ENCODE measurements at places on chromosomes 2 and 18. TPM values are rescaled to one million over a fixed set of nuclear protein-coding genes. Genes with fewer than 3 reads are reported as not detected.

Gene SNED1
- 13.7 TPM for total RNA-seq

Gene ATF2
- 20.0 TPM for total RNA-seq

- H3K4me1 ChIP-seq, result no peaks in the 10 kb centered on the region
- no peak for DNase-seq
- H3K27ac ChIP-seq, result no peak overlapping the region
- H3K4me3 ChIP-seq, result no peak overlapping the region
- H3K36me3 ChIP-seq, result no peaks in the 10 kb centered on the region
Measured at GRCh38 chr2:205427112-205427511, 255.2 kb upstream of the NRP2 start.

- no peaks in the 10 kb centered on the region for H3K27me3 ChIP-seq
- peaks cover 5% of the 10 kb centered on the region for H3K4me1 ChIP-seq
- H3K36me3 ChIP-seq, result no peaks in the 10 kb centered on the region
- DNase-seq, result no peak
Measured at GRCh38 chr2:233063269-233063975, 3.3 kb downstream of the INPP5D start.

GRCh38 chr18:24584813-24585212 lies 124.4 kb downstream of the HRH4 start:
- no peak overlapping the region for H3K4me3 ChIP-seq
- no peaks in the 10 kb centered on the region for H3K4me1 ChIP-seq
- no peaks in the 10 kb centered on the region for H3K27me3 ChIP-seq
- no peak overlapping the region for H3K27ac ChIP-seq

DNA sequence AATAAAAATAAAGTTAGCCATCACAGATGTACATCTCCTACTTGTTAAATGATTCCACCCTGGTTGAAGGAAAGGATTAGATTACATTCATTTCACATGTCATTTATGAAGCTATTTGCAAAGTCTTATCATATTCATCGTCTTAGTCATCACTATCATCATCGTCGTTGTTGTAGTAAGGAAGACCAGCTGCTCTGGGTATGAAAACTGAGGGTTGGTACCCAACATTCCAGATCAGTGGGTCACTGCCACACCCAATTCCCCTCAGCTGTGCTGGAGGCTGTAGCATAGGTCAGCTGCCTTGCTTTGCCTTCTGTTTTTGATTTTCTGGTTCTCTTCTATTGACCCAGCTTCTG lies 20.9 kb upstream of the CCBE1 start:
- no peaks in the 10 kb centered on the region for H3K36me3 ChIP-seq
- DNase-seq, result no peak
- no peak overlapping the region for H3K27ac ChIP-seq
- no peaks in the 10 kb centered on the region for H3K27me3 ChIP-seq

- H3K4me3 ChIP-seq, result no peak overlapping the region
- DNase-seq, result no peak
- H3K4me1 ChIP-seq, result no peaks in the 10 kb centered on the region
- no peak overlapping the region for H3K27ac ChIP-seq
- H3K27me3 ChIP-seq, result no peaks in the 10 kb centered on the region
- H3K36me3 ChIP-seq, result no peaks in the 10 kb centered on the region
Measured at GRCh38 chr2:133365117-133365516, 203.1 kb downstream of the NCKAP5 start.

DNA sequence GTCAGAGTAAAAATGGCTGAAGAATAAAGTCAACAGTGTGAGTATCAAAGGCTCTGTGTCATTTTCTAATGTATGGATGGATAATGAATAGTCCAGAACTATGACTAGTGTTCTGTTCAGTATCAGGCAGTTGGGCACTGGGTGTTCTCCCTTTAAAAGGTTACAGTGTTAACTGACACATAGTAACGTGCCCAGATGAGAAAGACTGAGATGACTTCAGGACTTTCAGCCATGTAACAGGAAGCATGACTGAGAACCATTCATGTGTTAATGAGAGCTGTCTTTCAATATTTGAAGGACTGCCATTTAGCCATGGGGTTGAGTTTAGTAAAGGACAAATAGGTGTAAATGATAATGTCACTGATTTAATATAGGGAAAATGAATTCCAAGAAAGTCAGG lies 187.1 kb downstream of the GULP1 start:
- no peak for DNase-seq
- no peak overlapping the region for H3K27ac ChIP-seq
- no peaks in the 10 kb centered on the region for H3K36me3 ChIP-seq

DNA sequence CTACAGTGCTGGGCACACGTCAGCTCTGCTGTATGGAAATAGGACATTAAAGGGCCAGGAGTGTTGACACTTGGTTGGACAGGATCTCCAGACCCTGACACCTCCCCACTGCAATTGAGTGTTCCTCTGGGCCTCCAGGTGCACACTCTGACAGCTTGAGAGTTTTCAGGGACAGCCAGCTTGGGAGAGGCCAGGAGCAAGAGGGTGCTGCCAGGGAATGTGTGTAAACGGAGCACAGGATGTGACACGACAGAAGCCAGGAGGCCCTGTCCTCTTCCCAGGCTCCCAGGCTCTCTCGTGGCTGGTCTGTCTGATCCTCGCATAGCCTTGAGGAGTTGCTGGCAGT lies 318.1 kb upstream of the HS6ST1 start:
- no peak overlapping the region for H3K27ac ChIP-seq
- H3K4me3 ChIP-seq, result no peak overlapping the region
- DNase-seq, result no peak
- H3K4me1 ChIP-seq, result no peaks in the 10 kb centered on the region
- no peaks in the 10 kb centered on the region for H3K36me3 ChIP-seq

- no peaks in the 10 kb centered on the region for H3K36me3 ChIP-seq
- DNase-seq, result no peak
- peak overlapping the region; percentile 30 for H3K27ac ChIP-seq
- H3K4me3 ChIP-seq, result no peak overlapping the region
- peaks cover 15% of the 10 kb centered on the region for H3K4me1 ChIP-seq
Measured at GRCh38 chr2:176493226-176493825, 224.1 kb downstream of the MTX2 start.

DNA sequence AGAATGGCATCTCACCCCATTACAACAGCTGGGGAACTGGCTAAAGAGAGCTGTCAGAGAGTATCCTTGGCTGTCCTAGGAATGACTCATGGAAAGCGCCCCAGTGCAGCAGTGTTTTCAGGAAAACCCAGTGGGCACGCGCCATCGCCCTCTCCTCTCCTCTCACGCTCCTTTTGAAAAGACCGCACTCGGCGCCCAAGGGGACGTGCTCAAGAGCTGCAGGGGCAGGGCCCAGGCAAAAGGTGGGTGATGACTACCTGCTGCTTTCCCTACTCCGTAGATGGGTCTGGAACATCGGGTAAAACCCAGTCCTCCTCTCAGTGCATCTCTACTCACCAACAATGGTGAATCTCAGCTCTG lies 68.1 kb downstream of the EMILIN2 start:
- H3K36me3 ChIP-seq, result no peaks in the 10 kb centered on the region
- no peaks in the 10 kb centered on the region for H3K27me3 ChIP-seq
- DNase-seq, result peak; percentile 59
- H3K4me3 ChIP-seq, result no peak overlapping the region
- H3K4me1 ChIP-seq, result no peaks in the 10 kb centered on the region

- H3K27ac ChIP-seq, result peak overlapping the region; percentile 89
- no peak overlapping the region for H3K4me3 ChIP-seq
- H3K27me3 ChIP-seq, result no peaks in the 10 kb centered on the region
- peaks cover 98% of the 10 kb centered on the region for H3K4me1 ChIP-seq
- peaks cover 8% of the 10 kb centered on the region for H3K36me3 ChIP-seq
- DNase-seq, result peak; percentile 96
Measured at GRCh38 chr2:217834057-217834620, 168.7 kb downstream of the TNS1 start.

DNA sequence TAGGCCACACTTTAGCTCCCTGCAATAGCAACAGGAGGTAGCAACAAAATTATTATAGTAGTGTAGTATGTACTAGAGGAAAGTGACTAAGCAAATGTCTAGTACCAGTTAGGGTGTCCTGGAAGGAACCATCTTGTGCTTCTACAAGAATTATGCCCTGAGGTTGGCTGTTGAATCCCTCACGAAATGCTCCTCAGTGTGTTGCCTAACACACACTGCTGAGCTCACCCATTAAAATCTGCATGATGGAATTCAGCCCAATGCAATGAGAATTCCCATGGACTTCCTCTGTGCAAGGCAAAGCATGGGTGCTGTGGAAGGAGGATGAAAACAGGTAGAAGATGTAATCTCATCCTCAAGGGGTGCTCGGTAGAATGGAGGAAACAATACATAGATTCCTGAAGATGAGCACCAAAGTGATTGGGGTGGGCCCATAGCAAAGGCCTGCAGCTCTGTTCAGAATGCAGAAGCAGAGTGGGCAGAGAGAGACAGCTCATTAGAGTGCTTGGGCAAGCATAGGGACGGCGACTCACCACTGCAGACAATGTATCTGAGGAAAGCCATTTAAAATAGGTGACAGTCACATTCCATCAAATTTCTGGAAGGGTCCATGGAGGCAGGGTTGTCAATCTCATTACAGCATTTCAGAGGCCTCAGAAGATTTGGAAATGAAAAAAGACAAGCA lies 1.2 kb upstream of the UGT1A7 start:
- H3K4me3 ChIP-seq, result no peak overlapping the region
- no peak overlapping the region for H3K27ac ChIP-seq
- no peaks in the 10 kb centered on the region for H3K4me1 ChIP-seq

DNA sequence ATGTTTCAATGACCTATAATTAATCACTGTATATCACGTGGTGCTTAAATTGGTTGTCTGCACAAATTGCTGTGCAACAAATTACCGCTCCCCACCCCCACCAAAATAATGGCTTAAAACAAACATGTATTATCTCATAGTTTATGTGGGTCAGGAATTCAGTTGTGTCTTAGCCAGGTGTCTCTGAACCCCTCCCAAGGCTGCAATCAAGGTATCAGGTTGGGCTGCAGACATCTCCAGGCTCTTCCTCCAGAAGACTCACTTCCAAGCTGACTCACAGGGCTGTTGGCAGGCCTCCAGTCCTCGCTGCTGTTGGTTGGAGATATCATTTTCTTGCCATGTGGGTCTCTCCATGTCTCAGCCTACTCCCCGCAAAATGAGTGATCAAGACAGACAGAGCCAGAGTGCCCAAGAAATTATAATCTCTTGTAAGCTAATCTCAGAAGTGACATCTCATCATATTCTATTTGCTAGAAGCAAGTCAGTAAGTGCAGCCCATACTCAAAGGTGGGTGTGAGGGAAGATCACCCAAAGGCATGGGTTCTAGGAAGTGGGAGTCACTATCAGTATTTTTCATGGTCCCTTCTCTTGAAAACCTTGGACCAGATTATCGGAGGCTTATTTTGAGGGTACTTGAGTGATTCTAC lies 38.4 kb downstream of the SPC25 start:
- no peak for DNase-seq
- H3K4me3 ChIP-seq, result no peak overlapping the region
- H3K4me1 ChIP-seq, result peaks cover 16% of the 10 kb centered on the region

DNA sequence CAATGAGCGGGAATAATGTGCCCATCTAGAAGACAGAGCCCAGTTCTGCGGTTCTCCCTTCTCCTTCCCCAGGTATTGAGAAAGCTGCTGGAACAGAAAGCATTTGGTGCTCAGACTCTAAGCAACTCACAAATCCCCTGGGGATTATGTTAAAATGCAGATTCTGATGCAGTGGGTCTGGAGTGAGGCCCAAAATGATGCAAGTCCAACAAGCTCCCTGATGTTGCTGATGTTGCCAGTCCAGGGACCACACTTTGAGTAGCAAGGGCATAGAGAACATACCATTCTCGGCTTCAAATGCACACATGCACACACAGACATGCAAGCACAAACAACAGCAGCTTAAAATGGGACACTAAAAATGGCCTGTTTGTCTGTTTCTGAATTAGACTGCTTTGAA lies 274.8 kb upstream of the NCKAP5 start:
- no peaks in the 10 kb centered on the region for H3K36me3 ChIP-seq
- no peaks in the 10 kb centered on the region for H3K4me1 ChIP-seq
- H3K27ac ChIP-seq, result no peak overlapping the region
- H3K27me3 ChIP-seq, result no peaks in the 10 kb centered on the region
- DNase-seq, result no peak

GRCh38 chr18:59140302-59140885 lies 710 bp downstream of the SEC11C start:
- no peaks in the 10 kb centered on the region for H3K36me3 ChIP-seq
- peak overlapping the region; percentile 92 for H3K4me3 ChIP-seq
- DNase-seq, result no peak
- H3K27ac ChIP-seq, result peak overlapping the region; percentile 92
- peaks cover 14% of the 10 kb centered on the region for H3K4me1 ChIP-seq

DNA sequence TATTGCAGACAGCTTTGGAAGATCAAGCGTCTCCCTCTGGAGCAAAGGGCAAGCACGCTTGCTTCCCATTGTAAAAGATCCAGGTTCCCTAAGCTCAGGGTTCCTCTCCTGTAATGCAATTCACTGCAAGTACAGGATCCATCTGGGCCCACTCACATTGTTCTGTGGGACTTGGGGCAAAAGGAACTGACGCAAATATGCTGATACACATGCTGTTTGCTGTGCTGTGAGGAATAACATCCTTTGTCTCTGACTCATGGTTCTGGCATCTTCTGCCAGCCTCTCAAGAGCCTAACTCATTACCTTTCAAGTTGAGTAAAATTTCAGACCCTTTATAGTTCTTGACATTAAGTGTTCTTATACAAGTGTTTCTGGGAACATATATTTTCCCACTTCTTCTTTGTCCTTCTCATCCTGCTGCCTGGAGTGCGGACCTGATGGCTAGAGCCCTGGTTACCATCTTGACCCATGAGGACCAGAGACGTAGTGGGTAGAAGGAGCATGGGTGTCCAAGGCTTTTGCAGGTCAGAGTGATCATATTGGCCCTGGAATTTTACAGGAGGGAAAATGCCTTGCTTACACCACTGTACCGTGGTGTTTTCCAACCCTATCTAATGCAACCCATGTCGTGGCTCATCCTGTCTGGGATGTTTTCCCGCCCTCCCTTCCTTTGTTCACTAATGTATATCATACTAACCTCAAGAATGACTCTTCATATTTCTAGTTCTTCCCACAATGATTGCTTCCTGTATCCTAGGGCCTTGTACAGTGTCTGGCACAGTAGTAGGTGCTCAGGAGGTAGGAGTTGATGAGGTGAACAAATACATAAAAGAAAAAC lies 145.7 kb upstream of the GLI2 start:
- H3K27me3 ChIP-seq, result peaks cover 2% of the 10 kb centered on the region
- no peak for DNase-seq
- no peaks in the 10 kb centered on the region for H3K36me3 ChIP-seq
- no peaks in the 10 kb centered on the region for H3K4me1 ChIP-seq
- no peak overlapping the region for H3K4me3 ChIP-seq

DNA sequence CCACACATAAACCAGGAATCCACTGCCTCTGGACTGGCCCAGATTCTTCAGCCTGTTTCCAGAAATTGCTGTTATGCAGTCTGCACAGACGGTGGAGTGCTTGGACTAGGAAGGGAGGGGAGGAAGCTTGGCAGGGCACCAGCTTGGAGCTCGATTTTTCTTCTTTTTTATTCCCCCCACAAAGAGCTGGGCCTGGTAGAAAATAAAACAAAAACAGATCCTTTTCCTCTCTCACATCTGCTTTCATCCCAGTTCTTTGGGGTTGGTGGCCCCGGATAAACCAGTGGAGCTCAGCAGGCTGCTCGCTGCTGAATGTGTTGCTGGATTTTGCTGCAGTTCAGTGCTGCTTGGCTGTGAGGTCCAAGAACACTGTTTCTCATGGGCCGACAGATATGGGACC lies 16.0 kb downstream of the LRRTM1 start:
- H3K4me1 ChIP-seq, result no peaks in the 10 kb centered on the region
- H3K4me3 ChIP-seq, result no peak overlapping the region
- DNase-seq, result no peak

Measured in psoas muscle (tissue), 8 donors.